CD4-positive, alpha-beta T cell treated with Interferon gamma for 1 hour (primary cell): ENCODE measurements at places on chromosomes 7 and 10.
A peak's percentile ranks its signal among the peaks of the same experiment; 100 is the strongest.

- peak; percentile 27 for DNase-seq
These were observed 74.6 kb downstream of the CUL1 start for GRCh38 chr7:148773334-148773733.

GRCh38 chr7:69335331-69335730 lies 262.9 kb upstream of the AUTS2 start:
- no peak for DNase-seq

DNA sequence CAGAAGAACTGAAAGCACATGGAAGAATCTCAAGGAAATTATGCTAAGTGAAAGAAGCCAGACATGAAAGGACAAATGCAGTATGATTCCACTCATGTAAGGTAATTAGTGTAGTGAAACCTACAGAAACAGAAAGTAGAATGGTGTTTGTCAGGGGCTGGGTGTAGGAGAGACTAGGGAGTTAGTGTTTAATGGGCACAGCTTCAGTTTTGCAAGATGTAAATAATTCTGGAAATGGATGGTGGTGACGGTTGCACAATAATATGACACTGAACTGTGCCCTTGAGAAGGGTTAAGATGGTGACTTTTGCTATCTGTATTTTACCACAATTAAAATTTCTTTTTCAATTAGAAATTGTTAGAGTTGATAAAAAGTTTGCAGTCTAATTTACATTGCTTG lies 157.3 kb upstream of the ADCY1 start:
- no peak for DNase-seq

GRCh38 chr7:148242294-148242821 lies 348.2 kb upstream of the C7orf33 start:
- no peak for DNase-seq
